Stimulated activated CD8-positive, alpha-beta memory T cell treated with anti-CD3 and anti-CD28 coated beads, Interleukin-2, amount 100 ng/mL, for 1 hour (primary cell): ENCODE measurements at places on chromosomes 2 and 18.

DNA sequence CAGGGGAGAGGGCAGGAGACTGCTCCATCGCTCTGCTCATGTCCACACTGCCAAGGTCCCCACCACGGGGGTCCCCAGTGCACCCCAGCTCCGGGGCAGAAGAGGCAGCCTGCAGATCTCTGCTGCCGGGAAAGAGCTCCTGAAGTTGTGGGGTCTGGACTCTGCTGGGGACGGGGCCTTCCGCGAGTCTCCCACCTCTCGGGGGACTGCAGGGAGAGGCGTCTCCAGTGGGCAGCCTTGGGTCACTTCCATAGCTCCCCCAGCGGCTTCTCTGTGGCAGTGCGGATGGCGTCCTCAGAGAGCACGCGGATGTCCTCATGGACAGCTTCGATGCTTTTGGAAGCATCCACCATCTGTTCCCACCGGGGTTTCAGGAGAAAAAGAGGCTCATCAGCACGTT, 10.7 kb downstream of the DTYMK start:
- DNase-seq = no peak

GRCh38 chr2:59804732-59805131, 748.7 kb downstream of the BCL11A start:
- DNase-seq = no peak

- DNase-seq = no peak
Measured at GRCh38 chr18:53443336-53443735, 781.1 kb downstream of the MBD2 start.

- no peak for DNase-seq
Measured at GRCh38 chr18:79531926-79532312, 136.2 kb downstream of the NFATC1 start.

- DNase-seq = no peak
Measured at GRCh38 chr2:120238728-120239487, 13.7 kb upstream of the RALB start.

- no peak for DNase-seq
Measured at GRCh38 chr2:63888053-63888452, 46.4 kb downstream of the UGP2 start.

DNA sequence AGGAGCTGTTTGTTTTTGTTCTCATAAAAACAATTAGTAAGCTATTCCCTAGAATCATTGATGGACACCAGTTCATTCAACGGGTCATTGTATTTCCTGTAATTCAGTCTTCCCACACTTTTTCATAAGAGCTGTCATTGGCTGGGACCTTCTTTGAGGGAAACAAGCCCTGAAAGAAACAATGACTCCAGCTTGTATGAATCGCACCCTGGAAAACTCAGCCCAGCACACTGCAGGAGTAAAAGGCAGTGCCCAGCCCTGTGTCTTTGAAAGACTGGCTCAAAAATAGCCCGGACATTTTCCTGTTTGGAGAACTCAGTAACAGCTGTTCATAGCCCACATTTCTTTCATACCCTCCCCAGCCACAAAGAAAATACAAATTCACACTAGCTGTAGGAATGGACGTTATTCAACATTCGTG, 81.5 kb downstream of the NCKAP5 start:
- DNase-seq = no peak

DNA sequence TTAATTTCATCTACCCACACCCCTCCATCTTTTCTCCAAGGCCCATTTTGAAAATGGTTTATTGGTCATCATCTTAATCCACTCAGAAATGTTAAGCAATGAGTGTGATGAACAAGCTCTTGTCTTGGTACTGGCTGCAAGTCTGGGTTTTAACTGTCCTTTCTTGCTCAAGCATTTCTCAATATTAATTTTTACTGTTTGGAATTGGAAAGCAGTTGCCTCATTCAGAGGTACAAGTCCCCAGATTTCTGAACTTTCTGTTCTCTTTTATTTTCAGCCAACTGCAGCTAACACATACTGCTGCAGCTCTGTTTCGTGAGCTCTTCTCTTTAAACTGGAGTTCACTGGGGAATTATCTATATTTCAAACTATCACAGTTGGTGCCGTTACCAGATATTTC, 99.4 kb upstream of the TEX51 start:
- no peak for DNase-seq

DNA sequence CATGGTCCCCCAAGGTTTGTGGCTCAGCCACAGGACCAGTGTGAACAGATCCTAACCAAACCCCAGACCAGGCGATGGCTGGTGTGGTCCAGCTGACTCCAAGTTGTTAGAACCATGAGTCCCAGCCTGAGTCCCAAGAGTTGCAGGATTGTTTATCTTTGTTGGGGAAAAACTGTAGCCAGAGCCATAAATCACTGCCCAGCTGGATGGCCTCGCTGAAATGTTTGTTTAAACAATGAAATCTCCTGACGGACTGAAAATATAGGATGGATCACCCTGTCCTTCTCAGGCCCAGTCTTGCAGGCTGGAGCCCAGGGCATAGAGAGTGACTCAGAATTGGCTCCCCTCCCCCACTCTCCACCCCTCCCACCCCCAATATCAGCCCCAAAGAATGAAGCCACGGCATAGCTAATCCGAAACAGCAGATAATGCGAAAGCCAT, 36.4 kb downstream of the PKDCC start:
- DNase-seq = no peak
